ENCODE measurements at places on chromosomes 11 and 22.

DNA sequence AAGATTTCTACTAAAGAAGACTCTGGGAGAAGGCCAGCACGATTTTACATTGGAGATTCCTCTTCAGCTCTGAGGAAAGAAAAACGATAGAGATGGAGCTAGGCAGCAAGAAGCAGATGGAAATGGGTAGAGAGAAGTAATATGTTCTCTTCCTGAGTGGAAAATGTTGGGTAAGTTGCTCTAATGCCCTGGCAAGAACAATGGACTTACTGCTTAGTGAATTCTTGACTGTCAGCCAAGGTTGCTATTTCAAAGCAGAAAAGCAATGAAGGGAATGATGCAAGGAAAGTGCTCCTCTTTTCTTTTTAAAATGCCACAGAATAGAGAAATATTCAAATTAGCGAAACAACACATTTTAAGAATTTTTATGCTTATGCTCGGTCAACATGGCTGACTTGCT lies 38.4 kb upstream of the CWF19L2 start:
- DNase-seq, result no peak

DNA sequence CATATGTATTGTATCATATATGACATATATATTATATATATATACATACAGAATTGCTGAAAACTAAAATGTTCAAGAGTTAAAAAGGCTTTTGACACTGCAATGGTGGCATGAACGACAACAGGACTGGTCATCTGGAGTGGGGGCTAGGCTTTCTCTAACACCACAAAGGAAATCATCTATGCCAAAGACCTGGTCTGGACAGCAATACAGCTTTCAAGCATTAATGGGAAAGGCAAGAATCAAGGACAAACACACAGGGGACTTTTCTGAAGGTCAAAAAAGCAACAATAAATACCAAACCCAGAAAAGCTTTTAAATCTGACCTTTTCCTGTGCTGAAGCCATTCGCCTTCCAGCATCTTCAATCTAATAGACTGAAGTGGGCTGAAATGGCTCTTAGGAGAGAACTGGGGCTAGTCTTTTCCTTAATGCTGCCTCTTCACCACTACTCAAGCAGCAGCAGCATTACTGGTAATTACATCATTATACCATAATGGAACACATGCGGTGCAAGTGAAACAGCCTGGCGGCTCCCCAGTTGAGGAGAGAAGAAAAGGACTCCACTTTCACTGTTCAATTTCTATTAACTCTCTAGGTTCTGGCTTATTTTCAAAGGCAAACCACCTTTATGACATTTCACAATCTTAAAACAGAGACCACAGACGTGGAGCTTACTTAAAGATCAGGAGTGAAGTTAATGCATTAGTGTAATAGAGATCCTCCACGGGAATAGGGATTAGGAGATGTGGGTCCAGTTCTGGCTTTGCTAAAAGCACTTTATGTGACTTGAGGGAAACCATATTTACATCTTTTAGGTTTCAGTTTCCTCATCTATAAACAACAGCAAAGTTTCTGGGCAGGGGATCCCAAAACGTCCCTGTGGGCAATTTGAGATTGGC lies 63.0 kb downstream of the GAB2 start:
- no peak for DNase-seq

- DNase-seq, result no peak
Observed at GRCh38 chr22:20546541-20546950, 39.1 kb downstream of the MED15 start.

DNA sequence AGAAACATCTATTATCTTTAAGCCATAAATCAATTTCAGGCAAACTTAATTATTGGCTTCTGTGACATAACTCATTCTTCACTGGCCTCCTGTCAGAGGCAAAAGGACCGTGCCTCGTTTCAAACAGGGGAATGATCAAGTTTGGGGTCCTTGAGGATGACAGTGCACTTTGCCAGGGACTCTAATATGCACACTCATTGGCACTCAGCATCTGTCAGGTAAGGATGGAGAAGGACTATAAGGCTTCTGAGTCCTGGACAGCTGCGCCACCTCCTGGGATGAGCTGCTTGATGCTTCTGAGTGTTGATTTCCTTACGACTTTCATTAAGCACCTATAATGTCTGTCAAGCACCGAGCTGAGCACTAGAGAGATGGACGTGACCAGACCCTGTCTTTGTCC lies 20.2 kb downstream of the BPIFC start:
- DNase-seq, result no peak

DNA sequence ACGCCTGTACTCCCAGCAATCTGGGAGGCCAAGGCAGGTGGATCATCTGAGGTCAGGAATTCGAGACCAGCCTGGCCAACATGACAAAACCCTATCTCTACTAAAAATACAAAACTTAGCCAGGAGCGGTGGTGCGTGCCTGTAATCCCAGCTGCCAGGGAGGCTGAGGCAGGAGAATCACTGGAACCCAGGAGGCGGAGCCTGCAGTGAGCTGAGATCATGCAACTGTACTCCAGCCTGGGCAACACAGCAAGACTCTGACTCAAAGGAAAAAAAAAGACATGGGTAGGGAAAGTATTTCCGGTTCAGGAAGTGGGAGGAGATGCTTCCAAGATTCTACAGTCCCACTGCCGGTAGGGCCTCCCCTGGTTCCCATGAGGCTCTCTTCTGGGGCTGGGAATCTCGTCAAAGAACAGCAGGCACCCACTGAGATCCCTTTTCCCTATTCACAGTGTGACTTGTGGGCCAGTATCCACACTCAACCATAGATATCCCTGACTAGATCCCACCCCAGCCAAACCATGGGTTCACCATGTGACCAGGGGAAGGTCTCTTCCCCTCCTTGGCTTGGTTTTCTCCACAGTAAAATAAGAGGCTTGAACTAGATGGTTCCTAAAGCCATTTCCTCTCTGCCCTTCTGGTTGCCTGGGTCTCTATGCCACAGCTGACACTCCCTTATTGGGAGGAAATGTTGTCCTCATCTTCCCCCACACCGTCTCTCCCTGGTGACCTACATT lies 443.3 kb downstream of the BUD13 start:
- DNase-seq, result no peak

DNA sequence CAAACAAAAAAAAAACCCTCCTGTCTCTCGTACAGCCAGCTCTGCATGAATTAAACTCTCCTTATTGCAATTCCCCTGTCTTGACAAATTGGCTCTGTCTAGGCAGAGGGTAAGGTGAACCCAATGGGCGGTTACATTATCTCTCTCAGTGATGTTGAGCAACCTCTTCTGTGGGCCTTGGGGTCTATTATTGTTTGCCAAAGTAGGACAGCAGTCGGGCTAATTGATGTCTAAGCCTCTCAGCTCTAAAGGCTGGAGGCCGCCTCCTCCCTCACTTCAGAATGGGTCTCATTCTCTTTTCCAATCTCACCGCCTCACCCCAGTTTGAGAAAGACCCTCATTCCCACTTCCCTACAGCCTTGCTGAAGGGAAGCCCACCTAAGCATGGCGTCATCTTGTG lies 1.3 kb upstream of the SLC25A45 start:
- DNase-seq, result no peak

- DNase-seq, result no peak
Observed at GRCh38 chr11:3802011-3802790, 4.8 kb upstream of the NUP98 start.

- peak; percentile 99 for DNase-seq
Observed at GRCh38 chr22:35971456-35972119, 57.0 kb downstream of the RBFOX2 start.

DNA sequence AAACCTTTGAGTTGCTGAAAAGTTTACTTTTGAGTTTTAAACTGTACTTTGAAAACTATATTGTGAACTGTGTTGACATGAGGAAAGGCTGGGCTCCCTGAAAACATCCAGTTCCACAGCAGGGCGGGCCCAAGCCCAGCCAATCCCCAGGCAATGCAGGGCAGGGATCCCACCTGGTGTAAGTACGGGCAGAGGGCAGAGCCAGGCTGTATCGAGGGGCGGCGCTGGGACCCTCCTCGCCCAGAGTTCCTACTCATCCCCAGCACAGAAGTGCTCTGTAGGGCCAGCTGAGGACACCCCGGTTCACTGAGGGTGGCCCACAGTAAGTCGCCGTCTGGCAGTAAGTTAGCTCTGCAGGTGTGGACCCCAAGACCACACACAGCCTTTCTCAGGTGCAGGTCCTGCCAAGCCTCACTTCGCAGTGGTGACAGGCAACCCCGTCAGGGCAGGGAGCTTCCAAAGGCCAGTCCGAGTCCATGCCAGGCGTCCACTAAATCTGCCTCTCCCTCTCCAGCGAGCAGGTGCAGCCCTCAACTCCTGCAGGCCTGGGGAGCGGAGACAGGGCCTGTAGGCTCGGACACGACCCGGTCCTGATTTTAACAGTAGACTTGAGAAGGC lies 6.3 kb downstream of the RASSF7 start:
- no peak for DNase-seq

- no peak for DNase-seq
Observed at GRCh38 chr11:68935516-68936357, 32.0 kb downstream of the IGHMBP2 start.

GRCh38 chr11:45518833-45519535 lies 146.4 kb downstream of the CHST1 start:
- no peak for DNase-seq

DNA sequence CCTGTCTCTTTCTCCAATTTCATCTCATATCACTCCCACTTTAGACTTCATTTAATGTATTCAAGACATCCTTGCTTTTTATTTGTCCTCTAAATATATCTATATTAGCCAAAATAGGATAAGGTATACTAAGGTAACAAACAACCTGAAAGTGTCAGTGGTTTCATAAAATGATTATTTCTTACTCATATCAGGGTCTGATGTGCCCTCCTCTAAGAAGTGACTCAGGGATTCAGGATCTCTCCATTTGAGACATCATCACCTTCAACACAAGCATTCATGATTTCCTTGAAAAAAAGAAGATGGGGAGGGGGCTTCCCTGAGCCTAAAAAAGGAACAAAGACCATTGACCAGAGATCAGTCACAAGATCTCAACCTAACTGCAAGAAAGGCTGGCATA lies 131.4 kb upstream of the POU2AF2 start:
- no peak for DNase-seq

- no peak for DNase-seq
Observed at GRCh38 chr11:34055218-34056000, 3.9 kb downstream of the CAPRIN1 start.

- DNase-seq, result no peak
Observed at GRCh38 chr11:3183523-3183922, 18.4 kb upstream of the OSBPL5 start.

DNA sequence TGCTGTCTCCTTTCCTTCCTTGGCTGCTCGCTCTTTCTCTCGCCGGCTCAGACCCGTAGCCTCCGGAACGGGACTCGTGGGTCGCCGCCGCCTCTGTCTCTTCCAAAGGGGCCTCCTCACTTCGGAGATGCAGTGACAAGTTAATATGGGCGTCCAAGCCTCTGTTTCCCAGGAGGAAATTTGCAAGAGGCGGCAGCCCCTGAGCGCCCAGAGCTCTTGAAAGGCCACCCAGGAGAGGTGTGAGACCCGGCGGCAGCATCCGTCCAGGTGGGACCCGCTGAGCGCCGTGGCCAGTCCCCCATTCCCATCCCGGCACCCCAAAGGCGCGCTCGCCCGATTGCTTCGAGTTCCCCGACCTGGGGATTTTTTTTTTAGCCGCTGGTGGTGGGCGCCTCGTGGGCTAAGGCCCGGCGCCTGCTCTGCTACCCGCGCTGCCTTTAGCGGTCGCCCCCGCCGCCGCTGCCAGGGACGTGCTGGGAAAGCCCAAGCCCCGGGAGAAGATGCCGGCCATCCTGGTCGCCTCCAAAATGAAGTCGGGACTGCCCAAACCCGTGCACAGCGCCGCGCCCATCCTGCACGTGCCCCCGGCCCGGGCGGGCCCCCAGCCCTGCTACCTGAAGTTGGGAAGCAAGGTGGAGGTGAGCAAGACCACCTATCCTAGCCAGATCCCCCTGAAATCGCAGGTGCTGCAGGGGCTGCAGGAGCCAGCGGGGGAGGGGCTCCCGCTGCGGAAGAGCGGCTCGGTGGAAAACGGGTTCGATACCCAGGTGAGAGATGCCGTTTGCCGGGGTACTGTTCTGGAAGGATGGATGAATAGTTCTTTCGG lies 772 bp downstream of the NAV2 start:
- no peak for DNase-seq

- no peak for DNase-seq
Observed at GRCh38 chr11:62132689-62133293, 9.0 kb downstream of the INCENP start.

GRCh38 chr11:37978647-37979046 lies 1380.6 kb upstream of the RAG2 start:
- DNase-seq, result no peak

DNA sequence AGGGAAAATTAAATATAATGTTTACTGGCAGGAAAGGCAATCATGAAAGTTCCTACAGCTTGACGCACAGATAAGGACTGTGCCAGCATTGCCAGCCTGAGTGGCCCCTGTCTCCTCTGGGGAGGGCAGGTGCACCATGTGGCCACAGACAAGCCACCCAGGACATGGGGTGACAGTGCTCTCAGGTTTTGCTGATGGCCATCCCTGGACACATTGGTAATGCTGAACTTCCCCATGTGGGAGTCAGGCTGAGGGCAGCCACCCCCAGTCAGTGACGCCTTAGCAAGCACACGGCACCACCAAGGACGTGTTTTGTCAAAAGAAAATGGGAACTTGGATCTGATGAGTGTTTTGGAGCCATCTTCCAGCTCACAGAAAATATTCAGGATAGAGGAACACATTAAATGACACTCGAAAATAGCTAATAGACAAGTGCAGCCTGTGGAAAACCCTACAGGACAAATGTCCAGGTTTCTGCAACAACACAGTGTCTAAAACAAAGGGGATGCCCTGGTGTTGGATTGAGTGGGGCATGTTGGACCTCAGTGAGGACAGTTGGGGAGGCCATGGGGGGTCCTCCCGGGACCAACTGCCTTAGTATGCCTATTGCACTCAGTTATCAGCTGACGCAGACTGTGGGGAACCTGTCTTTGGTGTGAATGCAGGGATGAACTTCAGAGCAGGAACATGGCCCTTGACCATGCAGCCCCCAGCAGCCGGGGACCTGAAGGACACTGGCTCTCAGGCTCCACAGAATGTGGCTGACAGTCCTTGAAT lies 1450.5 kb downstream of the BRD1 start:
- no peak for DNase-seq

Data from SK-N-MC (cell line).